Caki2 (cell line): ENCODE measurements at places on chromosomes 5 and 9.

DNA sequence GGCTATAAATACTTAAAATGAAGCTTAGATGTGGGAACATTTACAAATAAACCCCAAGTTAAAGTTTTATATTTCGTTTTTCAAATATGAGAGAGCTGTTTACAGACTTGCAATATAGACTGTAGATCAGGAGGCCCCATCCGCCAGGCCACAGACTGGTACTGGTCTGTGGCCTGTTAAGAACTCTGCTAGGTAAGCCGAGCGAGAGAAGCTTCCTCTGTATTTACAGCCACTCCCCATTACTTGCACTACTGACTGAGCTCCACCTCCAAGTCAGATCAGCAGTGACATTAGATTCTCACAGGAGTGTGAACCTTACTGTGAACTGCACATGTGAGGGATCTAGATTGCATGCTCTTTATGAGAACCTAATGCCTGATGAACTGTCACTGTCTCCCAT, 561.4 kb upstream of the FAM174A start:
- no peak for DNase-seq

DNA sequence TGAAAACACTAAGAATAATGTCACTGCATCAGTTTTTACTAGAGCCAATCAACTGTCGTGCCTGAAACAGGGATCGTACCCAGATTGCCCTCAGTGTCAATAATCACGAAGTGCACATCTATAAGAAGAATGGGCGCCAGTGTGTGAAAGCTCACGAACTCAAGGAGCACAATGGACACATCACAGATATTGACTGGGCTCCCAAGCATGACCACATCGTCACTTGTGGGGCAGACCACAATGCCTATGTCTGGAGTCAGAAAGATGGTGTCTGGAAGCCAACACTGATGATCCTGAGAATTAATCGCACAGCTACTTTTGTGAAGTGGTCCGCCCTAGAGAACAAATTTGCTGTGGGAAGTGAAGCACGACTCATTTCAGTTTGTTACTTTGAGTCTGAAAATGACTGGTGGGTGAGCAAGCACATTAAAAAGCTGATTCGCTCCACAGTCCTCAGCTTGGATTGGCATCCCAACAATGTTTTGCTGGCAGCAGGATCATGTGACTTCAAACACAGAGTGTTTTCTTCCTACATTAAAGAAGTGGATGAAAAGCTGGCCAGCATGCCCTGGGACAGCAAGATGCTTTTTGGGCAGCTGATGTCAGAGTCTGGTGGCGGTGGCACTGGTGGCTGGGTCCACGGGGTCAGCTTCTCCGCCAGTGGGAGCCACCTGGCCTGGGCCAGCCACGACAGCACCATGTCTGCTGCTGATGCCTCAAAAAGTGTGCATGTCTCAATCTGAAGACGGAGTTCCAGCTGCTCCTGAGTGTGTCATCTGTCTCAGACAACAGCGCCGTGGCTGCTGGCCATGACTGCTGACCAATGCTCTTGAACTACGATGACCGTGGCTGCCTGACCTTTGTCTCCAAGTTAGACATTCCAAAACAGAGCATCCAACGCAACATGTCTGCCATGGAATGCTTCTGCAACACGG, 32.2 kb downstream of the NSA2 start:
- DNase-seq, result peak; percentile 67

DNA sequence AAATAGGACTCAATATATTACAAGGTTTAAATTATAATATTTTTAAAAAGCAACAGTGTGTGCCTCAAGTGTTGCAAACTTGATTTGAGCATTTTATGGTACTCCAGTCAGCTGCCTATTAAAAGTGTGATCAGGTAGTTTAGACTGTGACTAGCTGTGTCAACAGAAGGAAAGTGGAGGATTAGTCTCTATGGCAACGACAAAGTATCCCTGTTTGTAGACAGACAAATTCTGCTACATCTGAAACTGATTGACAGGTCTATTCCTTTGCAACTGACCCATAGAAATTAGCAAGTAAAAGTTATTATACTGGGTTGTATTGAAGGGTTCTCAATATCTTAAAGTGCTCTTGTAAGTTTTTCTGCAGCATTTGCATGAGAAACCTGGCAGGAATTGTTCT, 249.8 kb upstream of the ARRDC3 start:
- no peak for DNase-seq

GRCh38 chr9:27785714-27786100, 212.4 kb upstream of the C9orf72 start:
- DNase-seq, result no peak

DNA sequence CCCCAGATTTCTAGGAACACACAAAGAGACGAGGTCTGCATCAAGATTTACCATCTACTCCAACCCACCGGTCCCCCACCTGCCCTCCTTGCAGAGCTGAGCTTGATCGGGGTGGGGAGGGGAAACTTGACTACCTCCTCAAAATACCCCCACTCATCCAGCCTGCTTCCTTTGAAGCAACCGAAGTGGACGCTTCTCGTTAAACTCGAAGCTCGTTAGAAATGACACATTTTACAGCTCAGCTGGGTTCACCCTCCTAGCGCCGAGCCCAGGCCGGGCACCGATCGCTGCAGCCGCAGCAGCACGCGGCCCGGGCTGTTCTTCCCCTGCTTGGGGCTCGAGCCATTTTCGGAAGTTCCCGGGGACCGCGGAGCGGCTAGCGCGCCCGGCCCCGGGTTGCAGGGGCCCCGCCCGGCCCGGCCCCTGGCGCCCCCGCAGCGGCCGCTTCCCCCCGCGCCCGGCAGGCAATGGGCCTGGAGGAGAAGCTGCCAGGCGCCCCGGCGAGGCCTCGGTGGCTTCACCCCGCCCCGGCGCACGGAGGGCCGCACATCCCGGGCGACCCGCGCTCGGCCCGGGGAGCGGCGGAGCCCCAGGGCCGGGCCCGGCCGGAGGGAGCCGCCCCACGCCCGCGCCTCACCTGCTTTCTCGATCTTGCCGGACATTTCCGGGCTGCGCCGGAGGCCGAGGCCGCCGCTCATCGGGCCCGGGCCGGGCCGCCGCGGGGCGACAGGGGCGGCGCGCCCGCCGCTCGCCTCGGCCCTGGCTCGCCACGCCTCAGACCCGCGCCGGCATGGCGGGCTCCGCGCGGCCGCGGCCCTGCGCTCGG, 530 bp downstream of the RAPGEF1 start:
- no peak for DNase-seq

DNA sequence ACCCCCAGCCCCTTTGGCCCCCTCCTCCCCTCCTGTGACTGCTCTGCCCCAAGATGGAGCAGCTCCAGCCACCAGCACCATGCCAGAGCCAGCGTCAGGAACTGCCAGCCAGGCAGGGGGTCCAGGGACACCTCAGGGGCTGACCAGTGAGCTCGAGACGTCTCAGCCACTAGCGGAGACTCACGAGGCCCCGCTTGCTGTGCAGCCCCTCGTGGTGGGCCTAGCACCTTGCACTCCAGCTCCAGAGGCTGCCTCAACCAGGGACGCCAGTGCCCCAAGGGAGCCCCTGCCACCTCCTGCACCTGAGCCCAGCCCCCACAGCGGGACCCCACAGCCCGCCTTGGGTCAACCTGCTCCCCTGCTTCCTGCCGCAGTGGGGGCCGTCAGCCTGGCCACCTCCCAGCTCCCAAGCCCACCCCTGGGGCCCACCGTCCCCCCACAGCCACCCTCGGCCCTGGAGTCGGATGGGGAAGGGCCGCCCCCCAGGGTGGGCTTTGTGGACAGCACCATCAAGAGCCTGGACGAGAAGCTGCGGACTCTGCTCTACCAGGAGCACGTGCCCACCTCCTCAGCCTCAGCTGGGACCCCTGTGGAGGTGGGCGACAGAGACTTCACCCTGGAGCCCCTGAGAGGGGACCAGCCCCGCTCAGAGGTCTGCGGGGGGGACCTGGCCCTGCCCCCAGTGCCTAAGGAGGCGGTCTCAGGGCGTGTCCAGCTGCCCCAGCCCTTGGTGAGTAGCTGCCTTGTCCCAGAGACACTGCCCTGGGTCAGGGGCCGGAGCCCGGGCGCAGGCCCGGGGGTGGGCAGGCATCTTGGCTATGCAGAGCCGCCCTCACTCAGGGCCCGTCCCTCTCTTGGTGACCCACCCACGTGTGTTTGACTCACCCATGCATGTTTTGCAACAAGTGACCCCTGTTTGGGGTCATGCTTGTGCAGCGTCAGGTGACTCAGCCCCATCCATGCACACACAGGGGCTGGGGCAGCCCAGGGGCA, 105.2 kb downstream of the WNK2 start:
- peak; percentile 64 for DNase-seq

DNA sequence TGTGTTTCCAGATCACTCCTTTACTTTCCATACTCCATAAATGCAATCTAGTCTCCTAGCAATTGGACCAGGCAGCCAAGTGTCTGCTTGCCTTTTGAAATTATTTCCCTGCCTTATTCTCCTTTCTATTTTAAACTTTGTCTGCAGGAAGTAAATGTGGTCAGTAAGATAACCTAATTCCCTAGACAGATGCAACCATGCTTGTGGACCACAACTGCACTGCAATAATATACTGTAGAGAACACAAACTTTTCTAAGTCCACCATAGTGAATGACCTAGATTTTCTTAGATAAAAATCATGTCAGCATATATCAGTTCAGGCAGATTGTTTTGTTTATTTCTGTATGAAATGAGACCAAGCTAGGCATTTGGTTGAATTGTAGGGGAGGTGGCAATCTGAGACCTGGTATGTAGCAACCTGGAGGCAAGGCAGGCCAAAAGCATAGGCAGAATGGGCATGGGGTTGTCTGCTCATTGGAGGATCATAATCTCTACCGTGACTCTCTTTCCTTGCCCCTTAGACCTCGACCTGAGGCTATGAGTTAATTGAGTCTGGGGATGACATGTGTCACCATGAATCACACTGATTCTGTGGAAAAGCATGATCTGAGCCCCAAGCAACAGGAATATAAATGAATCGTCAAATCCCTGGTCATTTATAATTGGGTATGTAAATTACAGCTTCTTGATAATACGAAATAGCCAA, 20.7 kb downstream of the ACTL7B start:
- no peak for DNase-seq

GRCh38 chr9:97695995-97696802, 941 bp downstream of the XPA start:
- no peak for DNase-seq

GRCh38 chr9:77988630-77989029, 43.0 kb downstream of the GNAQ start:
- no peak for DNase-seq

DNA sequence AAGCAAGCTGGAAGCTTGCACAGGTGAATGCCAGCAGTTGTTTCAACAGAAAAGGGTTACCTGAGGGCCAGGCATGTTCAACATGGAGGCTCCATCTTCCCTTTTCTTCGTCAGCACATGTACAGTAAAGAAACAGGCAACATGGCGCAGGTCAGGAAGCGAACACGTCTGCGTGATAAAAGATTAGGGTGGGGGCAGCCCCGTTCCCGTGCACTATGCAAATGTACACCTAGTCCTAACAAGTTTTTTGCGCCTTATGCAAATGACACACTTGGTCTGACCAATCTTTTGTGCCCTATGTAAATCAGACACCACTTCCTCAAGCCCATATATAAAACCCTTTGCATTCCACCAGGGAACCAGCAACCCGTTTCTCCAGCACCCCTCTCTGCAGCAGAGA, 452.1 kb upstream of the PTPRD start:
- DNase-seq, result no peak

DNA sequence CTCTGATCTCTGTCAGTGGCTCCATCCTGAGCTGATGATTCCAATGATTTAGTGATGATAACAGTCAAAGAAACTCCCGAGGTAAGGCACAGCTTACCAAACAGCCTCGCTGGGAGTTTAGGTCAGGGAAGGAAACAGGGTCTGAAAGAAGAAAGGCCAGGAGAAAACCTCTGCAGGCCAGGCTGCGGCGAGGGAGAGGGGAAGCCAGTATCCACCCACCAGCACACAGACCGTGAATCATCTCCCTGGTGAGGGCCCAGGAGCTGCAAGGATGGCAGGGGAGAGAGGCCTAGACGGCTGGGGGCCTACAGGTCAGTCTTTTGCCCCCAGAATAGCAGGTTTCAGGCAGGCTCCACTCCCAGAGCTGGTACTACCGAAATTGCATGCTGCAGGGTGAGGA, 590.5 kb downstream of the CCDC171 start:
- no peak for DNase-seq

GRCh38 chr5:109630093-109630492, 59.6 kb upstream of the MAN2A1 start:
- no peak for DNase-seq

DNA sequence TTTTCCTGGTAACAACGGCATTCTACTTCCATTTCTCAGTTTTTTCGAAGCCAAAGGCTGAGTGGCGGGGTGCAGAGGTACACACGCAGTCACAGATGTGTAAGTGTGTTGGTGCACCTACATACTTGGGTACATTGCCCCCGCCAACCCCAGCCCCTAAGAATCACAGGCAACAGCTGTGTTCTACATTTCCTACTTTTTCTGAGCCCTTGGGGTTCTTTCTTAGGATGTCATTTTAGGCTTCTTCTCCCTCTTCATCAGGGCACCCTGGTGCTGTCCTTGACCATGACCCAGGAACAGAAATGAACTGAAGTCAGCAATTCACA, 104.8 kb downstream of the PAX5 start:
- no peak for DNase-seq

DNA sequence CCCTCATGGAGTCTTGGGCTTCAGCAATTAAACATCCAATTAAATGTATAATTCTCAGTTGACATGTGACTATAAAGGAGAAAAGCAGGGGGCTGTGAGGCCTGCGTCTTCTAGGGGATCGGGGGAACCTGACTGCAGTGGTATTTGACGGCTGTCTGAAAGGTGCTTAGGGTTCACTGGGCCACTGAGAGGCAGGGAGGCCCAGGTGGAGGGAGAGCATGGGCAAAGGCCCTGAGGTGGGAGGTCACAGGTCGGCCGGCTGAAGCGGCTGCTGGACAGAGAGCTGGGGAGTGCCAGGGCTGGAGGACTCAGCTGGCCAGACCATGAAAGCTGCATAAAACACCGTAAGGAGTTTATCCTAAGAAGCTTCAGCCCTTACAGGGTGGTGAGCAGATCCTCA, 23.9 kb downstream of the ERGIC1 start:
- no peak for DNase-seq

DNA sequence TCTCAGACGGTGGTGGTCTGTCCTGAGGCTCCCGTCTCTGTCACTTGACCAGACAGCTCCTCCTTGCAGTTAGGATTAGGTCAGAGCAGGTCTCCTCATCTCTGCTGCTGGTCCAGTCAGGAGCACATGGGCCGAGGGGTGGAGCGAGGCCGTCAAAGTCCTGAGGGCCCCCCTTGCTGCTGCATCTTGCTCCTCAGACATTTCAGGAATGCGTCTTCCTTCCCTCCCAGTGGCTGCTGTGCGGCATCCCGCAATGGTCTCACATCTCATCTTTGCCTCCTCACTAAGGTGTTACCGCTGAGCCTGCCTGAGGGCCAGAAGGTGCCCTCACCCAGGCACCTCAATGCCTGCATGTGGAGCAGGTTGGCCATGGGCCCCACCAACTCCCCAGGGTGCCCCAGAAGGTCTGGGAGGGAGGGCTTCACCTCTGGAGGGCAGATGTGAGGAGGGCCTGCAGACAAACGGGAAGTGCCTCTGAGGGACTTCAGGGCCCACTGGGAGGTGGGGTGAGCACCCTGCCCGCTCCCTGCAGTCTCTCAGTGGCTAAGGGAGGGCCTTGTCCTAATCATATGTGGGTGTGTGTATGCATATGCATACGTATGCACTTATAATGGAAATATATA, 137.7 kb upstream of the LMX1B start:
- no peak for DNase-seq

GRCh38 chr9:115540091-115540490, 422.1 kb upstream of the TNC start:
- DNase-seq, result no peak
